GF-D8 (cell line): ENCODE measurements at places on chromosomes 1 and 21.
A peak's percentile ranks its signal among the peaks of the same experiment; 100 is the strongest.

DNA sequence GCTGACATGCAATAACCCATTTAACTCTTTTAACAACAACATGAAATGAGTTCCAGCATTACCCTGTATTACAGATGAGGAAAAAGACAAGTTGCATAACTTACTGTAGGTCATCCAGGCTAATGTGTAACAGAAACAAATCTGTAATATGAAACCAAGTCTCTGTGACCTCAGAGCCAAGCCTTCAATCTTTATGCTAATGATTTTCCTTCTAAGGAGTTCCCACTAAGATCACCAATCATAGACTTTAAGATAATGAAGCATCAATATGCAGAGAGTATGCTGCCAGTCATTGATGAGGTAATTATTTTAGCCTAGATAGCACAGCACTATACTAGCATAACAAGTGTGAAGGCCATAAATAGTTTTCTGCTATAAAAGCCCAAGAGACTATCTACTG lies 35.6 kb upstream of the RNPC3 start:
- no peak for DNase-seq

DNA sequence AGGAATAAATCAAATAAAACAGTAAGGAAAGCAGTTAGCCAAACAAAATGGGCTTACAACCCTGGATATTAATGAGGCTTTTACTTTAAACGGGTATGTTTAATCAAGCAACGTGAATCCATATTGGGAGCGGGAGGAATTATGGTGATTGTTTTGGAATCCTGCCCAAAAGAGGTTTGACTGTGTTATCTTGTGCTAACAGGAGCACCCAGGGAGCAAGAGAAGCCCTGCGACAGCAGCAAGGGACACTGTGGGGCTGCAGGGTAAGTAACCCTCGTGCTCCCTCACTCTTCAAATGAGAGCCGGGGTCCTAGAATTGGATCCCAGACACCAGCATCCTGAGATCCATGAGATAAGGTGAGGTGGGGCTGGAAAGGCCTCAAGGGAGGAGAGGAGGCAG lies 72.6 kb upstream of the PGBD5 start:
- no peak for DNase-seq

GRCh38 chr1:154556422-154556821 lies 2.0 kb downstream of the UBE2Q1 start:
- DNase-seq: no peak

DNA sequence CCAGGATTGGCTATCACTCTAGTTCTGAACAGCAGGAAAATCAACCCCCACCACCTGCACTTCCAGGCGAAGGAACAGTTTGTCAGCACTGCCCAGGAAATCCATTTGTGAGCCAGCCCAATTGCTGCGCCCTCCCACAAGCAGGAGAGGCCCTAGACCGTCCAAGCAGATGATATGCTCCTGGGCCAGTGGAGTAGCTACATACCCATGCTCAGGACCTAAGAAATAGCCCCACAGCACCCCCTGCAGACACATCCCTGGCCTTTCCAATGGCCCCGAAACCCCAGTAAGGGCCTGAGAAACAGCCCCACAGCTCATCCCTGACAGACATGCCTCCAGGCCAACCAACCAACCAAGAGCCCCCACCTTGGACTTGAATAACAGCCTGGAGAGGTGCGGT lies 111.5 kb upstream of the ZC3H11B start:
- no peak for DNase-seq

DNA sequence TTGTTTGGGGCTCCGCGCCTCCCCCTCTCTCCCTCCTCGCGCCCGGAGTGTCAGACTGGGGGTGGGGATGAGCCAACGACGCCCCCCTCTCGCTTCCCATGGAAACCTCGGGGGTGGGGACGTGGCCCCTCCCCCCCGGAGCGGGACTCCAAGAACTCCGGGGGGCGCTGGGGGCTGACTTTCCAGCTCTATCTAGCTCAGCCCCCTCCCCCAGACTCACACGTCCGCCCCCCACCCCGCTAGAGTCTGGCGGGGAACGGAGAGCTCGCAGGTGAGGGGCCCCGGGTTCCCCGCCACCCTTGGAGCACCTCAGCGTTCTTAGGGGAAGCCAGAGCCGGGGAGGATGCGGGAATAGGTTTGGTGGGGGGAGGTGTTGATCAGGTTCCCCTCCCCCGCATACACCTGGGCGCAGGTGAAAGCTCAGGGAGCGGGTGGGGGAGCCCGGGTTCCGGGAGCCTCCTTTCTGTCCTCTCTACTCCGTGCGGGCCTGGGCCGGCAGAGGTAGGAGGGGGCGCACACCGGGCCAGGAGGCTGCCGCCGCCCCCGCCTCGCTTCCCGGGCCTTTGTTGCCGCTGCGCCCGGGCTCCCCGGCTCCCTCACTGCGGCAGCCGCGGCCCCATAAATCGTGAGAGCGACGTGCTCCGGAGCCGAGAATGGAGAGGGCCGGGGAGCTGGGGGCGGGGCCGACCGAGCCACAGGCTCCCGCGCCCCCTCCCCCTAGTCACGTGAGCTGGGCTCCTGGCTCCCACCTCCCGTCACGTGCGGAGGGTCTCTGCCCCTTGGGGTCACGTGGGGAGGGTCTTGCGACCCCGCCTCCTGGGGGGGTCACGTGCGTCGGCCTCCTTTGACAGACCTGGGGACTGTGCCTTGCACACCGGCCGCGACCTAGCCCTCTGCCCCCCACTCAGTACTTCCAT lies 1.9 kb downstream of the EFNA3 start:
- DNase-seq: no peak

DNA sequence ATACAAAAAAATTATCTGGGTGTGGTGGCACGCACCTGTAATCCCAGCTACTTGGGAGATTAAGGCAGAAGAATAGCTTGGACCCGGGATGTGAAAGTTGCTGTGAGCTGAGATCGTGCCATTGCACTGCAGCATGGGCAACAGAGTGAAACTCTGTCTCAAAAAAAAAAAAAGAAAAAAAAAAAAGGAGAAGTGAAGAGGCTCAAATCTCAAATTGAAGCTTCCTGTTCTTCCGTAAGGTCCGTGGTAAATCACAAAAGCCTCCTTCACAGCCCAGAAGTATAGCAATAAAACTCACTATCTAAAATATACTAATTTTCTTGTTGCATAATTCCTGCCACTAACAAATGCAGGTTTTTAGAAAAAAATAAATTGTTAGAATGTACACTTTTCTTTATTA lies 498.2 kb upstream of the BRINP3 start:
- DNase-seq: no peak

DNA sequence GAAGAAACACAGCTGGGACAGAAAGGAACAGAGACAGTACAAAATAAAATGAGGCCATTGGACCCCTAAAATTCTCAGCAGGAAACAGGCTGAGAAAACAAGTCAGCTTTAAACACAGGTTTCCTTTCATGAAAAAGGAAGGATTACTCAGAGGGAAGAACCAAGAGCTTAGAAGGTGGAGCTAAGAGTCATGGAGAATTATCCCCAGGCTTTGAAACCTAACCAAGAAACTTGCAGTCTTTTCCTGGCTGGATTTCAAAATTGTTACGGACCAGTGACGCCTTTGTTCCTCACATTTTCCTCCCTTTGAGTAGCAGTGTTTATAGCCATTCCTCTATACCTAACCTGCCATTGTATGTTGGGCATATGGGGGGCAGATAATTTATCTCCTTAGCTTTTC lies 8.8 kb downstream of the HMGB4 start:
- DNase-seq: no peak

GRCh38 chr1:79302380-79302930 lies 295.9 kb upstream of the ADGRL4 start:
- no peak for DNase-seq

DNA sequence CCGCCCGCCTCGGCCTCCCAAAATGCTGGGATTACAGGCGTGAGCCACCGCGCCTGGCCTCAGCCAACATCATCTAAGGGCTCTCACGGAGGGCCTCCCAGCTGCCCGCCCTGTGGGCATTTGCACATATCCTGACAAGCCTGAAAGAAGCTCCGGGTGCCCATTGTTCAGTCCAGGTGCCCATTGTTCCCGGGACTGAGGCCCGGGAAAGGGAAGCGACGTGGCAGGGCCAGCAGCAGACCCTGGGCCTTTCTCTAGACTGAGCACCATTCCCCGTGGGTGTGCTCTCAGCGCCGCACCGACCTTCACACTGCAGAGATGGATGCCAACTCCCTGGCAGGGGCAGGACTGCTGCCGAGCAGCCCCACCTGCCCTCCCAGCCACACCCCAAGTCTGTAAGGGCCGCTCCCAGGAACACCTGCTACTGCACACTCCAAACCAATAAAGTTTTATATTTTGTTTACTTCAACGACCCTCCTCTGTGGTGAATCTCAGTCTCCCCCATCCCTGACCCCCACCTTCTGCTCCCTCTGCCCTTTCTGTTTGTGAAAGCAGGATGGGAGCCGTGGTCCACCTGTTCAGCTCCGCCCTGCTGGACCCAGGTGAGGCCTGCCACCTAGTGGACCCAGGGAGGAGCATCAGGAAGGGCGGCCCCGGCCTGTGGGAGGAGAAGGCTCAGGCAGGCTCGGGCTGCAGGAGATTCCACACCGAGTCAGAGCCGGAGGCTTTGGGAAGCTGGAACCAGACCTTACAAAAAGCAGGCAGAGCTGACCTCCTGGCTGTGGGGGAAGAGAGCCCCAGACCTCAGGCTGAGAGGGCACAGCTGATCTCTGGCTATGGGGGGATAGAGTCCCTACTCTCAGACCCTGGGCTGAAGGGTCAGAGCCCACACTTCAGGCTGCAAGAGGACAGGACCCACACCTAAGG lies 1.1 kb upstream of the TMEM82 start:
- no peak for DNase-seq

DNA sequence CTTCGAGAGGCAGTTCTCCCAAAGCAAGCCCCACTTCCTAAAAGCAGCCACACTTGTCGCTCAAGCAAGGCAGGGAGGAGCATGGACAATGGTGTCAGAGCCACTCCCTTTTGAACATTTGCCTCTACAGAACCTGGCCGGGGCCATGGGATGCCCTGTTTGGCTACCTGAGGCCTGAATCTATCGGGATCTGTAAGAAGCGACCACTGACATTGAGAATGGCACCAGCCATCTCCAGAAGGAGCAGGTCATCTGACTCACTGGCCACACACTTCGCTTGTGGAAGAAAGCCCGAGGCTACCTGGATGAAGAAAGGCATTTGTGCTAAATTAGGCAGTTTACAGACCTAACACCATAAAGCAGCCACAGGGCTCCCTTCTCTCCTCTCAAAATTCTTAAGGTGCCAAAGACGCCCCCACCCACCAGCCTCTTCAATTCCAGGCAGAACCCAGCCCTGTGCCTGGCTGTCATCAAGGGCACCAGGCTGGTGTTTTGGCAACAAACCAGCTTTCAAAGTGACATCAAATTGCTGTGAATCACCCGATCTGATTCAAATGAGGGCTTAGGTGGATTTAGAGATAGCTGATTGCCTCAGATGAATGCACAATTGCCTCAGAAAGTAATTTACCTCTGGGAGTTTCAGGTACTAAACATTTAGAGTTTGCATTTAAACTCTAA lies 104.8 kb downstream of the ETS2 start:
- DNase-seq: no peak

DNA sequence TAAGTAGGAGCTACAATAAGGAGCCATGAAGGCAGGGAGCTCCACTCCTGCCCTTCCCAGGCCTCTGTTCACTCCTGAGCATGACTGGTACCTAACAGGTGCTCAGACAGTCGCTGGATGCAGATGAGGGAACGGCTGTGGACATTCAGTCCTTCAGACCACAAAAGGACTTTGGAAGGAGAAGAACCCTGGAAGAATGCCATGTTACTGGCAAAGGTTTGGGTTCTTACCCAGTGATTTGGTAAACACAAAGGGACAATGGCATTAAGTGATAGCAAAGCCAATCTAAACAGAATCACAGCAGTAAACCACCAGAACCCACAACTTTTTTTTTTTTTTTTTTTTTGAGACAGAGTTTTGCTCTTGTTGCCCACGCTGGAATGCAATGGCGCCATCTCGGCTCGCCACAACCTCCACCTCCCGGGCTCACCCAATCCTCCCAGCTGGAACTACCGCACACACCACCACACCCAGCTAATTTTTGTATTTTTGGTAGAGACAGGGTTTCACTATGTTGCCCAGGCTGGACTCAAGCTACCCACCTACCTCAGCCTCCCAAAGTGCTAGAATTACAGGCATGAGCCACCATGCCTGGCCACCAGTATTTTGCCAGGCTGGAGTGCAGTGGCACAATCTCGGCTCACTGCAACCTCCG lies 7.5 kb upstream of the CBR3 start:
- no peak for DNase-seq

- no peak for DNase-seq
Observed at GRCh38 chr1:22234476-22235030, 91.7 kb upstream of the WNT4 start.

DNA sequence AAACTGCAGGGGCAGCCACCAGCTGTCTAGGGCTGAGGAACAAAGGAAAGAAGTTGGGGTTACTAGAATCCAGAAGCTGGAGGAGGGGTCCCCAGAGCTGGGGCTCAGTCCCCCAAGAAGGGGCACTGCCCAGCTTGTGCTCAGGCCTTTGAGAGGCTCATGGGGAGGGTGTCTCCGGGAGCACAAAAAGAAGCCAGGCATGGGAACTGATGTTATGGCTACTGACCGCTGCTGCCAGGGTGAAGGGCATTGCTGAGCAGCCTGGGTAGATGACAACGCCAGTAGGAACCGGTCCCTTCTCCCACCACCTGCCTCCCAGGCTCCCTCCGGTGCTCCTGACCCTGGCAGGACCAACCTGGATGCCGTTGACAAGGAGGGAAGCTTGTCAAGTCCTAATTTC lies 762.5 kb upstream of the TPTE start:
- DNase-seq: no peak

GRCh38 chr1:219575563-219575962 lies 37.3 kb downstream of the ZC3H11B start:
- no peak for DNase-seq

GRCh38 chr1:26922901-26923300 lies 1.4 kb downstream of the NUDC start:
- no peak for DNase-seq

- DNase-seq: no peak
Observed at GRCh38 chr1:47771751-47772150, 225.4 kb downstream of the TRABD2B start.

GRCh38 chr1:183243161-183244050 lies 57.3 kb downstream of the LAMC2 start:
- DNase-seq: no peak

GRCh38 chr1:237539055-237539454 lies 351.7 kb downstream of the ZP4 start:
- DNase-seq: no peak

GRCh38 chr1:93448292-93448982 lies 519 bp downstream of the FNBP1L start:
- no peak for DNase-seq

GRCh38 chr1:46687093-46687659 lies 15.5 kb downstream of the TEX38 start:
- peak; percentile 85 for DNase-seq

- no peak for DNase-seq
Observed at GRCh38 chr1:30885570-30886522, 22.7 kb downstream of the SDC3 start.

- no peak for DNase-seq
Observed at GRCh38 chr1:82273816-82274215, 473.1 kb downstream of the ADGRL2 start.

- DNase-seq: no peak
Observed at GRCh38 chr1:155200920-155201319, 6.8 kb downstream of the THBS3 start.

- DNase-seq: no peak
Observed at GRCh38 chr1:154386643-154387352, 18.3 kb upstream of the IL6R start.

GRCh38 chr1:210310562-210311153 lies 18.0 kb upstream of the HHAT start:
- no peak for DNase-seq

GRCh38 chr1:50424045-50424883 lies 1.0 kb upstream of the DMRTA2 start:
- no peak for DNase-seq

GRCh38 chr1:1343811-1344421 lies 5.3 kb downstream of the DVL1 start:
- DNase-seq: no peak
